ENCODE measurements at places on chromosomes 1 and 21.

DNA sequence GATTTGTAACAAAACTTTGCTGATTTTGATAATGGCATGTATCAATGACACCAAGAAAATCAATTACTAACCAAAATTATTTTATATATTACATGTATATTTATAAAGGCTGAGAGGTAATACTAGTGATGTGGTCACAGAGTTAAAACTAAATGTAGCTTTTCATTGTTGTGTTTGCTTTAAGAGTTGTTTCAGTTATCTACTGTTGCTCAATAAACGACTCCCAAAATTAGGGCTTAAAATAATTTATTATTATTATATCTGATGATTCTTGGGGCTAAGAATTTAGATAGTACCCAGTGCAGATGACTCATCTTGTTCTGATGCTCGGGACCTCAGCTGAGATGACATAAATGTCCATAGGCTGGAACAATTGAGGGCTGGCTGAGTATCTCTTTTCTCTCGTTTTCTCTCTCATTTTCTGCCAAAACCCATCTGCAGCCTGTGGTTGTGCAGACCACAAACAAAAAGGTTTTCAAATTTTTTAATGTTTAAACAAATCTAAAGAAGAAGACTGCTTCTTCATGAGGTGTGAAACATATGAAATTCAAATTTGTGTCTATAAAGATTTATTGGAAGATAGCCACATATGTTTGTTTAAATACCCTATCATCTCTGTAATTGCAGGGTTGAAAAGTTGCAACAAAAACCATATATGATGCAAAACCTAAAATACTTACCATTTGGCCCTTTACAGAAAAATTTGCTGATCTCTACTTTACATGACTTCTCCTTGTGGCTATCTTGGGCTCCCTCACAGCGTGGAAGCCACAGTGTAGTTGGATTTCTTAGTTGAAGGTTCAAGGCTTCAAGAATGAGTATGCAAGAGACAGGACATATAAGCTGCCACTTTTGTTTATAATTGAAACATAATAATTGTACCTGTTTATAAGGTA lies 14.8 kb upstream of the PTPRC start:
- DNase-seq, result no peak

DNA sequence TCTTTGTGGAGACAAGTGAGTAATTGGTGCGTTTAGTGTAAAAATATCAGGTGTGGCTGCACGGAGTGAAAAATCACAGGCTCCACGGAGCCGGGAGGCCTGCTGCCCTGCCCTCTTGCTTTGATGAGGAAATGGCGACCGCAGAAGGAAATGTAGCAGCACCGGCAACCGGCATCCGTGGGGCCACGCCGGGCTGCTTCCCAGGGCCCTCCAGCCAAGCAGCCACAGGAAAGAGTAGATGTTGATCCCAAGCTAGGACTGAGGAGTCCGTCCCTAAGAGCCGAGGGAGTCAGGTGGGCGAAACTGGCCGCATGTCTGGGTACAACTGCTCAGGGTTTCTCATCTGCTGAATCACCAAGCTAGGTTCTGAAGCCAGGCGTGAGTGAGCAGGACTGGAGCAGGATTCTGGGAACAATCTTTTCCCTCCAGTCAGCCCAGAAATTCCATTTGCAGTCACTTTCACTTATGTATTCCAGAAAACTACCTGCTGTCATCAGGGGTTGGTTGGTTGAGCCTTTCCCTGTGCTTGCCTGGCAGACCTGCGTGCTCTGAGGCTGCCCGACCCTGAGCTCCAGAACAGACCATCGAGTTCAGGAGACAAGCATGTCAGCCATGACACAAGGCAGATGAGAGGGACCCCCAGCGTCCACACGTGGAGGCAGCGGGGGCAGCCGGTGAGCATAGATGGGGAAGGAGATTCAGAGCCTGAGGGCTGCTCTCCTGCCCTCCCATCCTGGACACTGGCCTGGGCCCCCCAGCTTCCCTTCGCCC lies 5.8 kb upstream of the ITGB2 start:
- no peak for DNase-seq

DNA sequence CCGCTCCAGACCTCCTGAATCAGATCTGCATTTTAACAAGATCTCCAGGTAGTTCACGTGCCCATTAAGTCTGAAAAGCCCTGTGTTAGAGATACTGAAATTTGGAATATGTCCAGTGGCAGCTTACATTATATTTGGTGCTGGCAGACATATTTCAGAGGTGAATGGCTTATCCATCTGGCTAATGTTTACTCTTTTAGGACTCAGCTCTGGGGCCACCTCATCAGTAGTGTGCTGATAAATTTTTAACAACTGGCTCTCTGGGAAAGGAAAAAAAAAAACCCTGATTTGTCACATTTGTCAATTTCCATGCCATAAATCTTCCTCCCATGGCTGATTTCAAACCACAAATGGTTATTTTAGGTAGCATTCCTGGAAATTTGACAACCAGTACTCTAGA lies 25.3 kb upstream of the SYT6 start:
- DNase-seq, result peak; percentile 4

DNA sequence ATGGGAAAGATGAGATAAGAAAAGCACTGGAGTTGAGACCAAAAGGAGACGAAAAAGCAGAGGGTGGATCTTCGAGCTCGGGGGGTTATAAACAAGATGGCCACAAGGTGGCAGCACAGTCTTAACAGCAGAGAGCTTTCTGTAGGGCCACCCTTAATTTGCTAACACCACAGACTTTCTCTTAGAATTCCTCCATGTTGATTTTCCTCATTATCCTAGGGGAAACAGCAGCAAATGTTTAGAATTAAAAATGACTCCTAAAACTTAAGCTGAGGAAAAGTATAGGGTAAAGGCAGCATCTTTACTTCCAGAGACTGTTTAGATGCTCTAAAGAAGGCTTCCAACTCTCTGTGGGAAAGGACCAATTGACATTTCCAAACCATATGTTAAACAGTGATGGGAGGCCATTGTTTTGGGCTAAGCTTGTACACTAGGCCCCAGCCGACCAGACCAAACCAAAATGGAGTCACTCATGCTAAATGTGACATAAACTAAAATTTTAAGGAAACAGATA lies 2.5 kb upstream of the APOBEC4 start:
- peak; percentile 84 for DNase-seq

- no peak for DNase-seq
Measured at GRCh38 chr1:176243746-176244145, 36.7 kb upstream of the COP1 start.

GRCh38 chr1:79839882-79840281 lies 833.4 kb upstream of the ADGRL4 start:
- no peak for DNase-seq

Data from NCI-H2081 (cell line).